ENCODE measurements at places on chromosomes 6 and 20.

GRCh38 chr6:114108119-114109002, 137.4 kb upstream of the HDAC2 start:
- peak; percentile 71 for DNase-seq

DNA sequence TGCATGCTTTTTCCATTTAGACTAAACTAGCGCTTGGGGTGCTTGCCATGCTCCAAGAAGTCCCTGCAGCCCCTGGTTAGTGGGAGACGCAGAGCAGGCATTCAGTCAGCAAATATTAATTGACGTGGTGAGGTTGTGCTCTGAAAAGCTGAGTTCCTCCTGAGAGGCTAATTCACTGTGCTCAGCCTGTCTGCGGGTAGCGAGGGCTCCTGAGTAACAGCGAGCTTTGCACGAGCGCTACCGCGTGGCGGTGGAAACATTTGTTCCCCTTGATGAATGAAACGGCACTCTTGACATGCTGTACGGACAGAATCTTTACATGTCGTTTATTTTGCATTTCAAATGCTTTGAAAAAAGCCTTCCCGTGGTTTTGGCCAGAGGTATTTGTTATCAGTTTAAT, 170.6 kb upstream of the AGPAT4 start:
- peak; percentile 32 for DNase-seq

DNA sequence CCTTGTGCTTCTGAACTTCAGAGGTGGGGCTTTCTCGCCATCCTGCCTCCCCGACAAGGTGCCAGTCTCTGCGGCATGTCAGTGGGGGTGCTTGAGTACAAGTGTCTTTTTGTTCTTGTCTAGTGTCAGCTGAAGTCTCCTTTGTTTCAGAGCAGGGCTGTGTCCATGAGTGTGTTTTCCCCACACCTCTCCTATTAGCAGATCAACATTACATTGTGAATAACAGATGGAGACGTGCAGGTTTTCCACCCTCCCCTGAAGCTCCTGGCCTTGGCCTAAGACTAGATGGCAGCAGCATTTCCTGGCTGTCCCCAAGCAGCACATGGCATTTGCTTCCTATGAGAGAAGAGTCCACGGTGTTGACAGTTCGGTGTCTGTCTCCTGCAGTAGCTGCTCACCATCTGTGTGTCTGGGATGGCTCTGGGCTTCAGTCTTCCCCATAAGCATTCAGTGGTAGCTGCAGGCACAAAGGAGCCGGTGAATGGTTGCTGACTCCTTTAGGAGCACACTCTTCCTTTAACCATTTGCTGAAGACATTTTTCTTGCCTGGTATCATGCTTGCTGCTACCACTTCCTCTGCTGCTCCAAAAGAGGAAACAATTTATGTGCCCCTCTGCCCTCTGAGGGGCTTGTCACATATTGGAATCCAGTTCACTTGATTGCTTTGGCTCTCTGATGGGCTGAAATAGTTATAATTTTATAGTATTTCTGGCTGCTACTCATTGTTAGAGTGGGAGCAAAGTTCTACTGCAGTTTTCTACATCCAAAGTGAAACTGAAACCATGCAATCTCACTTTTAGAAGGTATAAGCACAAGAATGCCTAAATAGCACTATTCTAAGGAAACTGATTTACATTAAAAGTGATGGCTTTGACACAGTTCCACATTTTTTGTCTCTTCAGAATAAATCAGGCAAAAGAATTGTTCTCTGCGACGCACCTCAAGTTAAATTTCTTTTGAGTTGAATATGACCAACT, 913.0 kb downstream of the C6orf118 start:
- DNase-seq = no peak

DNA sequence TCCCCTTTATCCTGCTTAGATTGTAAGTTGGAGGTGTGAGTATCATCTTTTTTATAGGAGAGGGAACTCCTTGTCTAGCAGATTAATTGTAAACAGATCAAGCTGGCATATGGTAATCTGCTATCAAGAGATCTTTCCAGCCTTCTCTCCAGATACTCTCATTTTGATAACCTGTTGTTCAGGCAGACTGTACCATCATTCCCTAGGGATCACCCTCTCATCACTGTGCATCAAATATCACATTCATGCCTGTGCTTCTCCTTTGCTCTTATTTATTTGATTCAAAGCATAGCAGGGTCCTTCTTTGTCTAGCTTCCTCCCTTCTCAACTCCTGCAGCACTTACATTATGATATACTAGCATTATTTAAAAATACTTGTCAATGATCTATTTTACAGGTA, 73.8 kb downstream of the LRRC1 start:
- DNase-seq = no peak

DNA sequence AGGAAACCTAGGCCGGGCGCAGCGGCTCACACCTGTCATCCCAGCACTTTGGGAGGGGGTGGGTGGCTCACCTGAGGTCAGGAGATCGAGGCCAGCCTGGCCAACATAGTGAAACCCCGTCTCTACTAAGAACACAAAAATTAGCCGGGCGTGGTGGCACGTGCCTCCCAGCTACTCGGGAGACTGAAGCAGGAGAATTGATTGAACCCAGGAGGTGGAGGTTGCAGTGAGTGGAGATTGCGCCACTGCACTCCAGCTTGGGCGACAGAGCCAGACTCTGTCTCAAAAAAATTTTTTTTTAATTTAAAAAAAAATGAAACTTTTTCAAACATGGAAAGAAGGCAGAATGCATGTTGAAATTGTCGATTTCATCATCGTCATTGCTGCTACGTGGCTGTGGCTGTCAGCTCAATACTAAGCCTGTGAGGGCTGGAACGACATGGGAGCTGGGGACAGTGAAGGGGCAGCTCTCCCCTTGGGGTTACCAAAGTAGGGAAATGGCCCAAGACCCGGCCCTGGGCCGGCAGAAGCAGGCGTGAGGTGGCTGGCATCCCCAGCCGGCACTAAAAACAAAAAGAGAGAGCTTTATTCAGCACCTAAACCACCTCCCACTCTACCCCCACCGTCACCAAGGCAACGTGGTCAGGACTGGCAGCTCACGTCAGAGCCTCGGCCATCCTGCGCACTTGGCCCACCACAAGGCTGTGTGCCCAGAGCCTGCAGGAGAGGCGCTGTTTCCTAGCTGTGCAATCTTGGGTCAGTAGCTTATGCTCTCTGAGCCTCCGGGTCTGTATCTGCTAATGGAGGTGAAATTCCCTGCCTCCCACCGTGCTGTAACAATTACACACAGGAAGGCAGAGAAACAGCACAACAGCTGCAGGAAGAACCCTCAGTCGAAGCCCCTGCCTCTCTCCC, 30.8 kb downstream of the AGPAT4 start:
- DNase-seq = peak; percentile 66

DNA sequence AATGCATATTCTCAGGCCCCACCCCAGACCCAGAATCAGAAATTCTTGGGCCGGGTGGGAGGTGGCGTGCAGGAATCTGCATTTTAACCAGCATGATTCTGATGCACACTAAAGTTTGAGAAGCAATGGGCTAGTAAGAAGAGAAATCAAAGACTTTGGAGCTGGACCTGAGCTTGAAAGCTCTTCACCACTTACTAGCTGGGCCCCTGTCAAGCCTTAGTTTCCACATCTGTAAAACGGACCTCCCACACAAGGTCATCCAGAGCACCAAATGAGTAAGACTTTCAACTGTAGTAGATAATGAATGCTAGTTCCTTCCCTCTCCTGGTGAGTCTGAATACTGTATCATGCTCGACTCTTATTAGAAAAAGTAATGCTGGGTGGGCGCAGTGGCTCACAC, 87.0 kb downstream of the TBC1D7 start:
- no peak for DNase-seq

GRCh38 chr6:168136001-168136400, 57.0 kb upstream of the FRMD1 start:
- no peak for DNase-seq

DNA sequence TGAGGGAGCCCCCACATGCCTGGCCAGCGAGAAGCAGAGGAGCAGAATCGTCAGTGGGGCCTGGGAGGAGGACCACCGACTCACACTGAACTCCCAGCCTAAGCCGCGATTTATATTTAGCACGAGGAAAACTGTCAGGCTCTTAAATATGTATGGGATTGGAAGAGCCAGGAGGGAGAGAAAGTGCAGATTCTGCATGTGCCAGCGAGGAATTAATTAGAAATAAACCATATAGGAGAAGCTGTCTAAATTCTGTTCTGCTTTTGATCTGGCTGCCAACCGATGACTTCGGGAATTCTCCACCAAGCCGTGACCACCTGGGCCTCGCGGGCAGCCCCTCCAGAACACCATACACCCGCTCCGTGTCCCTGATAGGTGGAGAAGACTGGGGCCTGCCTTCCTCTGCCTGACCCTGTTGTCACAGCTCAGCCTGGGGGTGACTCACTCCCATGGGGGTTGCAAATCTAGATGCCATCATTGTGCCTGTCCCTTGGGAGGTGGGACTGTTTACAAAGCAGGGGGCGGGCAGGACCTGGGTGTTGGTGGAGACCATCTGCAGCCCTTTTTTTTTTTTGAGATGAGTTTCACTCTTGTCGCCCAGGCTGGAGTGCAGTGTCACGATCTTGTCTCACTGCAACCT, 91.1 kb upstream of the PMEPA1 start:
- no peak for DNase-seq

GRCh38 chr6:127464161-127464880, 5.1 kb upstream of the KIAA0408 start:
- no peak for DNase-seq

DNA sequence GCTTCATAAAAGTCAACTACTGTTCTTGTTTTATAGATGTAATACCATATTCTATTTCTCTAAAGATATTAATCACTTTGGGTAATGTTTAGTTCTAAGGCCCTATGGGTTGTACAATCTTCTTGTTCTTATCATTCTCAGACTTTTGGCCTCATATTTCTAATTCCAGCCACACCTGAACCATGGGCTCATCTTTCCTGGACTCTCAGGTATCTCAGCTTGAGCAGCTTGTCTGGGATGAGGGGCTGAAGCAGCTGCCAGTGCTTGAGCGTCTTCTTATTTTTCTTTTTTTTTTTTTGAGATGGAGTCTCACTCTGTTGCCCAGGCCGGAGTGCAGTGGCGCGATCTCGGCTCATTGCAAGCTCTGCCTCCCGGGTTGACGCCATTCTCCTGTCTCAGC, 150.2 kb downstream of the KIF6 start:
- DNase-seq = no peak

GRCh38 chr20:48490961-48491831, 336.6 kb downstream of the PREX1 start:
- DNase-seq = no peak

DNA sequence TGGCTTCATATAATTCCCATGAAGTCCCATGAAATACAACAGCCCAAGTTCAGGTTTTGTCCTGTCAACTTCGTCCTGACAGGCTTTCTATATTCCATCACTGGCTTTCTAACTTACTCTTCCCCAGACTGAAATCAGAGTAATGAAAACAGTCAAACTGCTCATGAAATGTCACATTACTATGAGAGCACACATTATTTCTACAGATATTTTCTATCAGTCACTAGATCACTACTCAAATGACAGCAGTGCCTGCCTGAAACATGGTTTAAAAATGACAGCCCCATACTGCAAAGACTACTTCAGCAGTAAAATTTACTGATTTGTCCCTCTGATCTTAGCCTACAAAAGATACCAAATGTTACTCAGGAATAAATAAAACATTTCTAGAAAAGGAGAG, 442.9 kb upstream of the SOX4 start:
- DNase-seq = no peak

DNA sequence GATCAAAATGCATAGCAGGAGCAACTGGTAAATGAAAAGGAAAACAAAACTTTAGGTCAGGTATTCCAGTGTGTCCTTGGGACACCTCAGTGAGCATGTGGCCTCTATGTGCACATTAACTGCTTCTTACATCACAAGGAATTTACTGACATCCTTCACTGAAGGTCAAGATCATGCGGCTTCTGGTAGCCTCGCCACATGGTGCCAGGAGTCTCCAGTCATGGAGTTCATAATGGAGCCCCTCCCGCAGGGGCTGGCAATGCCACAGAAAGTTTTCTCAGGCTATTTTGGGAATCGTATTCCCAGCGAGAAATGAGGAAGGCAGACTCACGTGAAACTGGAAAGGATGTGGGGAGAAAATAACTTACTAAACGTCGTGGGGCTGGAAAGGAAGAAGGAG, 19.7 kb upstream of the SLC22A3 start:
- DNase-seq = no peak

DNA sequence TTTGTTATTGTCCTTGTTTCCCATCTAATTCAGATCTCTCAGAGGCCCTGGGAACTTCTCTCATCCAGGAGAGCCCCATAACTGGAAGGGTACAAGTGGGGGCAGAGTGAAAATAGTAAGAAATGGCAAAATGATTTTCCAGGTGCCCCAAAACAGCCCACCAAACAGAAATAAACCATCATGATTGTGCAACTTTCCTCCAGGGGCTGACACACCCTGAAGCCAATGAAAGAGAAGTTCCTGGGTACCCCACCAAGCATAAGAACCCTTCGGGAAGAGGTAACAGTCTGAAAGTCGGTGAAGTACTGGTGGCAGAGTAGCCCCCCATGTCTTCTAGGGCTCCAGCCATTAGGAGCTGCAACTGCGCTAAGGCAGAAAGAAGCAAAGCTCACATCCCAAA, 282.0 kb downstream of the PTPRT start:
- DNase-seq = no peak

- DNase-seq = no peak
Measured at GRCh38 chr20:47156301-47157137, 200.0 kb downstream of the ZMYND8 start.

DNA sequence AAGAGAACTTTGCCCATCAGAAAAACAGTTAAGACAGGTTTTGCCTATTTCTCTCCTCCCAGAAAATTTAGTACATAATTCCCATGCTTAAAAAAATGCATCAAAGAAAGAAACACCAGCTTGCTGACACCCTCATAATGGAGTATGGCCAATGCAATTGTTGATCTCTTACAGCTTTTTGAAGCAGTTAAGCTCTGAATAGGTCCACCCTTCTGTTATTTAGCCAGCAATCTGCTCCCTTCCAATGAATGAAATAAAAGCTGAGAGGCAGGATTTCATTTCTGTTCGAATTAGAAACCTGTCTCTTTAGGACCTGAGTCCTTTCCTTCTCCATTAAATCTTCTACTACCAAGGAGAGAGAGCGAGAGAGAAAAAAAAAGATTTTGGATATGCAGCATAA, 288.7 kb downstream of the RNF144B start:
- DNase-seq = no peak

- no peak for DNase-seq
Measured at GRCh38 chr6:111211411-111212030, 124.2 kb downstream of the SLC16A10 start.

DNA sequence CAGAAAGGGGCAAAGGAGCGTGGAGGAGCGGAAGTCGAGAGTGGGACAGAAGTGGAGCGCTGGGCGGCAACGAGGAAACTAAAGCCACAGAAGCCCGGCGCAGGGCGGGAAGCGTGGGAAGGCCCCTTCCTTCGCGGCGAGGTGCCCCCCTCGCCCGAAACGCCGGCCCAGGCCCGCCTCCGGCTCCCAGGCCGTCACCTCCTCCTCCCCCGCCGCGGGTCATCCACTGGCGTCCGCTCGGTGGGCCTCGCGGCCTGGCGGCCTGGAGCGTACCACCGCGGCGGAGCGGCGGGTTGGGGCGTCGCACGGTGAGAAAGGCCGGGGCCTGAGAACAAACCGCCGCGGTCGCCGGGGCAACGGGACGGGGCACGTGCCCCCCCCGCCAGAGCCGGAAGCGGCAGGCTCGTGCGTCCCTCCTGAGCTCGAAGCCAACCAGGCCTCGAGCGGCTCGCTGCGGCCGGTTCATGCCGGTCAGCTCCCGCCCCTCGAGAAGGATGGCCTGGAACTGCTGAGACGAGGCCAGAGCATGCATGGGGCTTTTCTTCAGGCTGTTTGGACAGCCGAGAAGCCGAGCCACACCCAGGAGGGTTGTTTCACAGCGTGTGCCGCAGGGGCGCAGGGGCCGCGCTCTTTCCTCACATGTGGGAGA, at the start of gene TCP11:
TSS of gene TCP11 (minus strand) at position 333 of the 649 bp plus-strand sequence. CDS start 469 bp downstream, outside the sequence.
- peak; percentile 48 for DNase-seq
